ENCODE measurements at places on chromosomes 7 and 10.

DNA sequence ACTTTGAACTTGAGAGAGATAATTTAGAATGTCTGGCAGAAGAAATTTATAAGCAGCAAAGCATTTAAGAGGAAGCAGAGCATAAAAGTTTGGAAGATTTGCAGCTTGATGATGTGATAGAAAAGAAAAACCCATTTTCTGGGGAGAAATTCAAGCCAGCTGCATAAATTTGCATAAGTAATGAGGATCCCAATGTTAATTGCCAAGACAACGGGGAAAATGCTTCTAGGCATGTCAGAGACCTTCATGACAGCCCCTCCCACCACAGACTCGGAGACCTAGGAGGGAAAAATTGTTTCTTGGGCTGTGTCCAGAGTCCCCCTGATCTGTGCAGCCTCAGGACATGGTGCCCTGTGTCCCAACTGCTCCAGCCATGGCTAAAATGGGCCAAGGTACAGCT, 263.6 kb upstream of the POT1 start:
- DNase-seq = no peak

GRCh38 chr7:77543910-77544309, 6.8 kb downstream of the PTPN12 start:
- no peak for DNase-seq

GRCh38 chr7:824664-825063, 7.6 kb upstream of the SUN1 start:
- DNase-seq = no peak

DNA sequence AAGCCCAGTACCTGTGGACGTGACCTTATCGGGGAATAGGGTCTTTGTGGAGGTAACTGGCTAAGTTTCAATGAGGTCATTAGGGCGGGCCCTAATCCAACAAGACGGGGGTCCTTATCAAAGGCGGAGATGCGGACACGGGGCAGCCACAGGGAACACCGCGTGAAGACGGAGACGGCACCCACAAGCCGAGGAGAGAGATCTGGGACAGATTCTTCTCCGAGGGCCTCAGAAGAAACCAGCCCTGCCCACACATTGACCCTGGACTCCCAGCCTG, 516.9 kb downstream of the DNAJB6 start:
- no peak for DNase-seq

- DNase-seq = no peak
Observed at GRCh38 chr10:71390461-71390835, 6.3 kb upstream of the CDH23 start.

GRCh38 chr10:61304746-61305145, 148.4 kb downstream of the TMEM26 start:
- DNase-seq = no peak

DNA sequence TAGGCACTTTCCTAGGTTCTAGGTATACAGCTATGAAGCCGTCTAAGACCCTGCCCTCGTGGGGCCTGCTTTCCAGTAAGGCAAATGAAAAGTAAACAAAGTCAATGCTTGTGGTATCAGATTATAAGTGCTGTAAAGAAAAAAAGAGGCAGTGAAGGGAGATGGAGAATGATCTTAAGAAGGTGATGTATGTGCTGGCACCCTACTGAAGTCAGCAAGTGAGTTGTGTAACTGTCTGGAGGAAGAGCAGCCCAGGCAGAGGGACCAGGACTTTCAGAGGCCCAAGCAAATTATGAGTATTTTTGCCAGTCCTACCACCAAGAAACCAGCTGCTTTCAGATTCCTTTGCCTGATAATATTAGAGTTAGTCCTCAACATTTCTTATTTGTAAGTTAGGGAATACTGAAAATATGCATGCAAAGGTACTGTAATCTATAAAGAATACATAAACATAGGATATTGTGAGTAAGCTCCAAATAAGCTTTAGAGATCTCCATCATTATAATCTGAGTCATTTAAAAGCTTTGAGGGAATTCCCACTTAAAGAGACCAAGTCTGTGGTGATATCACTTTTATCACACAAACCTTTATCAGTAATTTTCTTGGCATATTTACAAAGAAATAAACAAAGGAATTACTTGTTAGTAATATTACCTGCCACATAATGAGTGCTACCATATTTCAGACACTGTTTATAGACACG, 329.2 kb upstream of the LRGUK start:
- DNase-seq = no peak

- DNase-seq = no peak
Observed at GRCh38 chr7:1844336-1844950, 174.4 kb downstream of the ELFN1 start.

DNA sequence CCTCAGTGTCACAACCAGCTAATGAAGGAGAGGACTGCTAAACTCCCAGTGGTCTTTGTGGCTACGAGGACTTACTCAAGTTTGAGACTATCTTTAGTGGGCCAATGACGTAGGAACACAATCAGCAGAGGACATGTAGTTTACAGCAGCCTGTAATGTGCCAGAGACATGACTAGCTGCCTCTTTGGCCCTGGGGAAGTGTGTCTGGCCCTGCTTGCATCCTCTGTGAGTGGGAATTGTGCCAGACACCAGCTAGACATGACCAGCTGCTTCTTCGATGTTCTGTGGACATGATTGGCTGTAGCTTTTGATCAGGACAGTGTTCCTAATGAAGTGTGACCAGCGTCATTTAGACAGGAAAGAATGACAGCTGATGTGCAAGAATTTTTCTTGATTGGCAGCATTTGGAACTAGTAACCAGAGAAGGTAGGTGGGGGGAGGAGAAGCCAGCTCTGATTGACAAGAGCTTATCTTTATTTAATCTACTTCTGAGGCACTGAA, 141.7 kb downstream of the AUTS2 start:
- no peak for DNase-seq

DNA sequence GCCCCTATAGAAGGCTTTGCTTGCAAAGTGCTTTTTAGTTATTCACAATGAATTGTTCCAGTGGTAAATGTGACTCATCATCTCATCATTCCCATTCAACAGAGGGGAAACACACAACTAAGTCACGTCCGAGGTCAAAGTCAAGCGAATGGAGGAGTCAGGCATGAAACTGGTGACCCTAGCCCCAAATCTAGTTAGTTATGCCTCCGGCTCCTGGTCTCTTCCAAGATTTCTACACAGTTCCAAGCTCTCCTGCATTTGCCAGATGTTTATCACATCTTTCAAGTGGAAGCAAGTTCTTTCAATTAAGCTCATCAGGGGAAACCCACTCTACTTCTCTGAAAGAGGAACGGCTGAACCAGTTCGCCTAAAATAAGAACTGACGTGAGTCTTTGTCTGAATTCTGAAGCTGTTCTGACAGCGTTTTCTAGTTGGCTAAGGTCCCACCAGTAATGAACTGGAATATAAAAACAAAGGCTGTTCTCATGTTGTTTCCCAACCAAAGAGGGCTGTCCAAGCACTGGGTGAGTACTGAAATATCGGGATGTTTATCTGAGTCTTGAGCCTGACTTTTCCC, 140.9 kb upstream of the NRBF2 start:
- DNase-seq = no peak

GRCh38 chr10:110323503-110323902, 18.8 kb upstream of the SMNDC1 start:
- DNase-seq = no peak

GRCh38 chr7:127979728-127980126, 51.5 kb downstream of the LRRC4 start:
- no peak for DNase-seq

DNA sequence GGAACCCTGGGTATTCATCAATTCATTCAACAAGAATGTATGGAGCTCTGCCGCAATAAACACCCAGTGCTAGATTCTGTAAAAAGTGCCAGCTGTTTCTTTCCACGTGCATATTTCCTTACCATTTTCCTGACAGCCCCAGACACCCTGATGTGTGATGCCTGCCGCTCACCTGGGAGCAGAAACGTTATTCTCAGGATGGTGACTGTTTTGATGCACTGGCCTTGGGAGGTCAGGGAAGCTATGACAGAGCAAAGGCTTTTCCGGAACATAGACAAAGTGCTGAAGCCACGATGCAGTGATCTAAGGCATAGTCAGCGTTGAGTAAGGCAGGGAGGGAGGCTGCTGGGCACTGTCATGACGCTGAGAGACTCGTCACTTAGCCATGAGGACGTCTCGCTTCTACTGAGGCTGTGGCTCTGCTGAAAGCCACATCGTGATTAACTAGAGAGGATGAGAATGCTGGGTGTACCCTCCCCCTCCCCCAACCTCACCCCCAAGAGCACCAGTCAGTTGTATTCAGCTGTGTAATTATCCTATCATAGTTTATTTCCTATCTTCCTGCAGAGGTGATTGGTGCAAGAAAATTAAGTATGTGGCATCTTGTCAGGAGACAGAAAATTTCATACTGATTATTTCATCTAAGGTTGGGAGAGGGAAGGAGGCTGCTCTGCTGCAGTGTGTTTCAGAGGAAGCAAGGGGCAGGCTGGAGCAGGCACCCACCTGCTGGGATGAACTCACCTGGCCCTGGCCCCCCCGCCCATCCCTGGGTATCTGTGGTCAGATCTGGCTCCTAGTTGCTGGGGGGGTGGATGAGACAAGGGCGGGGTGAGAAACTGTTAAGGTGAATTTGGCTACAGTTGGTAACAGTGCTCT, 48.8 kb upstream of the SMNDC1 start:
- DNase-seq = no peak

DNA sequence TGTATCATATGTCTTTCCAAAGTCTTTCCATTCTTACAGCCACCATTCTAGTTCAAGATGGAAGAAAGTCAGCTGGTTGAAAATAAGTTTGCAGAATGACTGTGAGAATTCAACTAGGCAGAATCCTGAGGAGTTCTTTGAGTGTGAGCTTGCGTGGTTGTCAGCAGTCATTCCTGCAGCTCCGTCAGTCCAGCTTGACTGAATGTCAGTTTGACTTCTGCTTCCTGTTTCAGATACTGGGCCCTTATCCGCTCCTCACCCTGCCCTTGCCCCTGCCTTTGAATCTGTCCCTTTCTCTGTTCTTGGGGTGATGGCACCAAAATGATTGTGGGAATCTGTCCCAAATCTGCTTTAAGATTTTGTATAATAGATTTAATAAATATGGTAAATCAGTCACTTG, 27.8 kb downstream of the SLC26A5 start:
- no peak for DNase-seq

DNA sequence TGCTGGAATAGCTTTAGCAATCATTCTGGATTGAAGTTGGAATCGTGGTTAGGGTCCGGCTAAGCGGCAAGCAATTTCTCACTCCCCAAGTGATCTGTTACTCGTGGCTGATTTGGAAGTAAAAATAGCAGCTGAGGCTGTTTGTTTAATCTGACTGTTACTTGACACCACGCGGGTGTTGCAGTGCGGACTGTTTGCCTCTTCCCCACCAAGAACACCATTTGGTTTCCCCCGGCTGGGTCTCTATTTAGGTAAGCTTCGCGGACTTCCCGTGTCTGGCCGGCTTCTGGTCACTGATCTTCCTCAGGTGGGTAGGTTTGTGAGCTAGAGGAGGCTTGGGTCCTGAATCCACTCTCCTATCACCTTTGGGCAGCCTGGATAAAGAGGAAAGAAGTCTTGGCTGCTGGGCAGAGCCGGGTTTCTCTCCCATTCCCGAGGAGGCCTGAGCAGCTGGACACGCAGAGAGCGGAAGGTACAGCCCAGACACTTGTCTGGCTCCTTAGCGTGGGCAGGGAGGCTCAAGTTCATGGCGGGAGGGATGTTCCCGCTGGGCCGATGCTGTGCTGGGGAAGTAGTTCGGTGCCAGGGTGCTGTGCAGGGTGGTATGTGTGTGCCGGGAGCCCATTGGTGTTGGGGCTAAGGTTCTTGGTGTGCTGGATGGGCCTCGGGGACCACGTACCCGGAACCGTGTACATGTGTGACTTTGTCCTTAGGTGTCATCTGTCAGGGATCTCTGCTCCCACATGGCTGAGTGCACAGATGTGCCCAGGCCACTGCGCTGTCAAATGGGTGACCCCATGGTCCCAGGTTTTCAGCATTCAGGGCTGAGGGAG, at the start of gene C10orf71:
TSS of gene C10orf71 (plus strand) at position 188 of the 833 bp plus-strand sequence. CDS start 23,376 bp downstream, outside the sequence.
- no peak for DNase-seq

DNA sequence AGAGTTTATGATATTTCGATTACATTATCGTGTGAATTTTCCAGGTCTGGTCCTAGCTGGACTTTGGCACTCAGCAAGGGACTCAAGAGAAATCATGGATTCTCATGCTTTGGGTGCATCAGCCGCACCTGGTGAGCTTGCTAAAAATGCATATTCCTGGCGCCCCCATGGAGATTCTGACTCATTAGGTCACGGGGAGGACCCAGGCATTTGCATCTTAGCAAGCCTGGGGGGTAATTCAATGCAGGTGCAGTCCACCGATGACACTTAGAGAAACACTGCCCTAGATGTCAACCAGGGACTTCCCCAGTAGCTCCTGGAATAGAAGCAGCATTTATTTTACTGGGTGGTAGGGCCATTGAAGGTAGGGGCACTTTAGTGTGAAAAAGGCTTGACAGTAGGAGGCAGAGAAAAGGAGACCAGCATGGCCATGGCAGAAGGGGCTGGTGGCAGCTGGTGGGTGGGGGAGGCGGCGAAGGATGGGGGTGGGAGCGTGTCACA, 29.9 kb upstream of the PDCD4 start:
- DNase-seq = no peak

- DNase-seq = no peak
Observed at GRCh38 chr10:102311025-102311420, 65.7 kb downstream of the GBF1 start.

- DNase-seq = no peak
Observed at GRCh38 chr7:39919646-39920045, 30.4 kb upstream of the CDK13 start.

- no peak for DNase-seq
Observed at GRCh38 chr7:140189917-140190316, 13.1 kb upstream of the KDM7A start.

DNA sequence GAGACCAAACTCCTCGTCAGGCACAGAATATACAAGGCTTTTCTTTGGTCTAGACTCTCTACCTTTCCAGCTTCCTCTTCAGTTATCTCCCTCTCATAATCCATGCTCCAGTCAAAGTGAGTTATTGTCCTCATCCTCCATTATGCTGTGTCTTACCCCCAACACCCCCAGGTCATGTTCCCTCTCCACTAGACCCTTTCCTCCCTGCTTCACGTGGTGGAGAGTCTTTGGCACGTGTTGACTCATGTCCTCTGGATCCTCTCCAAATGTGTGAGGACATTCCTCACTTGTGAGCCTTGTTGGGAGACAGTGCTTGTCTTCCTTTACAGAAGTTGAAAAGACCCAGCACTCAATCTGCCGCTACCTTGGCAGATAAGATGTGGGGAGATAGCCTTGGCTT, 36.0 kb upstream of the DLD start:
- DNase-seq = no peak

DNA sequence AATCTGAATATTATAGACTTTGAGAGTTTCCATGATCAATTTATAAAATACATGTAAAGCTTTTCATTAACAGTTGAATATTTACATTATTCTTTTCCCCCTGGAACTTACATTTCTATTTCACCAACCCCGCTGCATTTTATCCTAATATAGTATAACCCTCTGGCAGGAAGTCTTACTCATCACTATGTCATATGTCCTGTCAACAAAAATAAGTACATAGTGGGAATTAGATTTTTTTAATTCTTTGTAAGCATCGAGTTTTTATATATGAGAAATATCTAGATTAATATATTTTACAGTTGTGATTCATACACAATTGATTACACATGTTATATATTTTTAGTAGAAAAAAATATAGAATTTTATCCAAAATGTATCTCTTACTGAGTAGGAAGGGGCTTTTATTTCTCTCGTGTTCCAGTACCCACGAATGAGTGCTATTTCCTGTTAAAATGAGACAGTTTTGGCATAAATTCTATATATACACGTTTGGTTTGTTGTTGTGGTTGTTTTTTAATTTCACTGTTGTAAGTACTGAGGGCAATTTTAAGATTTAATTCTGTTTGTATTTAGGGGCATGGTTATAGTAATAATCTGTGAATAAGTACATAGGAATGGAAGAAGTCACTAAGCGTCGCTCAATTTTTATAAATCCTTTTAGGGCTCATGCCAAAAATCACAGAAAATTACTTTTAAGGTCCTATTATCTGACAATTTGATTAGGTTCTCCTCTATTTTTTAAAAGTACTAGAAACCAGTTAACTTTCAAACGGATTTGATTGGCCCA, 87.1 kb downstream of the HECW1 start:
- DNase-seq = no peak
